ENCODE measurements at places on chromosomes 1 and 21.

- no peak for DNase-seq
Observed at GRCh38 chr1:243431591-243431990, 175.8 kb downstream of the SDCCAG8 start.

DNA sequence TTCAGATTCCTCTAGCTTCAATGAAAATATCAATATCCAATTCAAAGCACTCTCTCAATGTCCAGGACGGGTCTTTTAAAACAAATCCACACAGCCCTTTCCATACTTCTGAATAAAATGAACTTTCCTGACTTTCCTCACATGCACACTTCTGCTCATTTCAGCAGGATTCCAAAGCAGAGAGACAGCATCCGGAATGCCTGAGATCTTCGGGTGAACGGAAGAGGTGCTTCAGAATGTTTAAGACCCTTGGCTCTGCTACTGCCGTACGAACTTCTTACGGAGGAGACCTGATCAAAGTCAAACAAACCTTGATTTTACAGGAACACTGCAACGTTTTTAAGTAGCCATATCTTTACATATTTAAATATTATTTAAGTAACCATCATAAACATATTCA, 245.7 kb downstream of the PTBP2 start:
- no peak for DNase-seq

DNA sequence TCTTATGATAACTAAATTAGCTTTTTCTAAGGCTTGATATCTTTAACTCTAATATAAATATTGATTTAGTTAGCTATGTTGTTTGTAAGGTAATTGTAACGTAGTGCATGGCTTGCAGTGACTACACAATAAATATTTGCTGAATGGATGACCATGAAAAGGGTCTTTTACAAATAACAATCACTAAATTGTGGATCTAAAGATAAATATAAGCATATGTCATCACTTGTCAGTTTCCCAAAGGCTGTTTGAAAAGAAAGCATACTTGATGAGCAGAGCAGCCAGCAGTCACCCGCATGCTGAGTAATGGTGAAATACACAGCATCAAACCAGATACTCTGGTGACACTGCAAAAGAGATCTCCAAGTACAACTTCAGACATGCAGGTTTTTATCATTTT, 92.5 kb upstream of the FMN2 start:
- DNase-seq, result no peak

- DNase-seq, result no peak
Observed at GRCh38 chr1:94143809-94144176, 22.8 kb upstream of the ABCA4 start.

- DNase-seq, result no peak
Observed at GRCh38 chr1:67228791-67229190, 62.5 kb downstream of the IL23R start.

Measured in vagina (tissue), 2 donors.